Spleen (tissue), 13 donors: ENCODE measurements at places on chromosomes 13 and 19. TPM values are rescaled to one million over a fixed set of nuclear protein-coding genes. Genes with fewer than 3 reads are reported as not detected.

DNA sequence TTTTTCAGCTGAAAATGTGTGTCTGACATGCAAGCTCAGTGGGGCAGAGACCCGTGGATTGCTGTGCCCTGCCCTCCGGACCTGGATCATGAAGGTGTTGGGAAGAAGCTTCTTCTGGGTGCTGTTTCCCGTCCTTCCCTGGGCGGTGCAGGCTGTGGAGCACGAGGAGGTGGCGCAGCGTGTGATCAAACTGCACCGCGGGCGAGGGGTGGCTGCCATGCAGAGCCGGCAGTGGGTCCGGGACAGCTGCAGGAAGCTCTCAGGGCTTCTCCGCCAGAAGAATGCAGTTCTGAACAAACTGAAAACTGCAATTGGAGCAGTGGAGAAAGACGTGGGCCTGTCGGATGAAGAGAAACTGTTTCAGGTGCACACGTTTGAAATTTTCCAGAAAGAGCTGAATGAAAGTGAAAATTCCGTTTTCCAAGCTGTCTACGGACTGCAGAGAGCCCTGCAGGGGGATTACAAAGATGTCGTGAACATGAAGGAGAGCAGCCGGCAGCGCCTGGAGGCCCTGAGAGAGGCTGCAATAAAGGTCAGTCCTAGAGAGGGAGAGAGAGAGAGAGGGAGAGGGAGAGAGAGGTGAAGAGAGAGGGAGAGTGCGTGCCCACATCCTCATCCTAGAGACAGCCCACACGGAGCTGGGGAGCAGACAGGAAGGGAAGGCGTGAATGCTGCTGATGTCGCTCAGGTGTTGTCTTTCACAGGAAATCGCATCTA is 5.1 kb upstream of the DCUN1D2 start:
- DNase-seq, result no peak

DNA sequence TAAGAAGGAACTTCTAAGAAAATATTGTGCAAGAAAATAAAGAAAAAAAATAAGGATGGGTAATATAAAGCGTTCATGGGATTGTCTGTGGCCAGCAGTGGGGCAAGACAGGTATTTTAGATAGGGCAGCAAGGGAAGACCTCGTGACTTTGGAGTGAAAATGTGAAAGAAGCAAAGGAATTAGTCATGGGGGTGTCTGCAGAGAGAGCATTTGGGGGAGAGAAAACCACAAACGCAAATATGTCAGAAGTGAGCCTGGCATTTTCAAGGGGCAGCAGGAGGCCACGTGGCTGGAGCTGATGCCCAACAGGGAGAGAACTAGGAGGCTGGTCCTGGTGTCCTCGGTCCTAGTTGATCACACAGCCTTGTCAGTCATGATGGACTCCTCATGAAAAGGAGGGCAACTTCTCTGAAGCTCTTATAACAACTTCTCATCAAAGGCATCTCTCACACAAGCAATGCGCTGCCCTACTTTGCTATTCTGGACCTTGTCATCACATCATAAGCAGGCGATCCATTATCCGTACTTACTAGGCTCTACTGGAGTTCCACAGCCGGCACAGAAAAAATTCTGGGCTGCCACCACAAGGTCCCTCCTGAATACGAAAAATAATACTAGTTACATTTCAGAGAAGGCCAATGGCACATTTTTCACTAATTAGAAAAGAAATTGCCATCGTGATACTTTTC is 31.0 kb downstream of the RUBCNL start:
- no peak for DNase-seq

- DNase-seq, result no peak
Observed at GRCh38 chr13:83880275-83881139, 1.8 kb downstream of the SLITRK1 start.

GRCh38 chr19:12052091-12052496 is 667 bp downstream of the ZNF878 start:
- no peak for DNase-seq

GRCh38 chr13:26909477-26909876 is 148.9 kb upstream of the GPR12 start:
- DNase-seq, result no peak

DNA sequence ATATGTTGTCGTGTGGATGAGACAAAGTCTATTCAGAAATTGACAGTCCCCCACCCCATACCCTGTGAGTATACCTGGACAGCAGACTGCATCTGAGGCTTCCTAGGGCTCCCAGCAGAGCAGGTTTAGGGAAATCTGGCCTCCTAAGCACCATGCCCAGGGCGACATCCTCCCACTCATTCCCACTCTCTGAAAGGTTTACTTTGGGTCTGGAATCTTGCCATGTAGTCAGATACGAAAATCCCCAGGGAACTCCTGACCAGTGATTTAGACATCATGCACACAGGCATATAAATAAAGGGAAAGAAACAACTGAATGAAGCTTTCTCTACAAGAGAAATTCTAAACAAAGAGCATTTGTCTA is 717 bp upstream of the NALCN start:
- no peak for DNase-seq

- DNase-seq, result no peak
Observed at GRCh38 chr19:28868836-28869235, 344.1 kb downstream of the UQCRFS1 start.

DNA sequence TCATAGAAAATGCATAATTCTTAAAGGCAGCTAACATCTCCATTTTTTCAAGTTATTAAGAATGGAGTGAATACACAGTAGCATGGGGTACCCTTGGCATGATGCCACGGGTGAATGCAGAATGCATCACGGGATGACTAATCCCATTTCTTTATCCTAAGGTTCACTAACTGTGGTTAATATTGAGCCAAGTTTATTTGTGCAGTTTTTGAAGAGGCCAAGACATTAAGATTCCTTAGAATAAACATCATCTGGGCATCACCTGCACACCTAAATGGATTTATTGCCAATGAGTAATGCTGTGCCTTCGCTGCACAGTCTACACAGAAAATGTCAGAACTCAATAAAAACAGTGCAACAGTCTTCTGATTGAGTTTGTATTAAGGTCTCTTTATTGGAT is 333.1 kb downstream of the GPC6 start:
- DNase-seq, result no peak

DNA sequence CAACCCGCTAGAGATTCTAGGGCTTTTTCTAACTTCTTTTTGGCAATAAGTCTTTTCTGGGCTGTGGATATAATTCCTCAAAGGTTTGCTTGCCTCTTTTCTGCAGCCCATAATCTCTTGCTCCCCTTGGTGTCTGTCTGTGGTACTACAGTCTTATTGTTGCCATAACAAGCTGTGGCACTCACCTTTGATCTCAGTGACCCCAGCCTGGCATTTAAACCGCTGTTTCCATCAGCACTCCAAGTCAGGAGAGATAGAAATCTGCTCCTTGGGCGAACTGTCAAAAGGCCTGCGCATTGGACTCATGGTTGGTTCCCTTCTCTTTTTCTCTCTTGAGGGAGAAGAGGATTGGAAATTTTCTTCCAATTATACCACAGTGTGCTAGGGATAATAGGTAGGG is 14.5 kb upstream of the MPHOSPH8 start:
- no peak for DNase-seq

DNA sequence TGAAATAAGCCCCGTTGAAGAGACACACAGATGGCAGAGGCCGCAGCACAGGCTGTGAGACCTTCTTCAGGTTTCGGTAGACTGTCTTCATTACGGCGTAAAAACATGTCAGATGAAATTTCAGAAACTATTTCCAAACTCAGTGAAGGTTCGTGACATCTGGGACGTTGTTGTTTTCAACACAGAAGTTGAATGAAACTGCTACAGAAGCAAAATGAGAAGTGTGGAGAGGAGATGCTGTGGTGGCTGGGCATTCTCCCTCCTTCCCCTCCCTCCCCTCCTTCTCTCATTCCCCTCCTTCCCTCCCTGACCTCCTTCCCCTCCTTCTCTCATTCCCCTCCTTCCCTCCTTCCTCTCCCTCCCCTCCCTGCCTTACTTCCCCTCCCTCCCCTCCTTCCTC is 113.6 kb downstream of the ATP11A start:
- no peak for DNase-seq

Gene PLIN5
- 2.2 TPM for polyA plus RNA-seq

Gene NCR1
- 0.50 TPM for polyA plus RNA-seq

Gene CGB5
- not detected for polyA plus RNA-seq

Gene SIGLEC5
- not detected for polyA plus RNA-seq

Gene ZNF14
- 6.2 TPM for polyA plus RNA-seq

Gene ZNF8
- 1.8 TPM for polyA plus RNA-seq

Gene LILRB3
- polyA plus RNA-seq, result 24.6 TPM

Gene ADAMTSL5
- polyA plus RNA-seq, result 0.13 TPM

Gene PLK5
- polyA plus RNA-seq, result 0.06 TPM

Gene PROSER3
- polyA plus RNA-seq, result 2.0 TPM

Gene BCAM
- 8.0 TPM for polyA plus RNA-seq

Gene ZNF181
- 6.8 TPM for polyA plus RNA-seq

Gene SHFL
- polyA plus RNA-seq, result 33.0 TPM

Gene LPAR2
- 41.9 TPM for polyA plus RNA-seq
